ENCODE measurements at places on chromosomes 3 and 15.

DNA sequence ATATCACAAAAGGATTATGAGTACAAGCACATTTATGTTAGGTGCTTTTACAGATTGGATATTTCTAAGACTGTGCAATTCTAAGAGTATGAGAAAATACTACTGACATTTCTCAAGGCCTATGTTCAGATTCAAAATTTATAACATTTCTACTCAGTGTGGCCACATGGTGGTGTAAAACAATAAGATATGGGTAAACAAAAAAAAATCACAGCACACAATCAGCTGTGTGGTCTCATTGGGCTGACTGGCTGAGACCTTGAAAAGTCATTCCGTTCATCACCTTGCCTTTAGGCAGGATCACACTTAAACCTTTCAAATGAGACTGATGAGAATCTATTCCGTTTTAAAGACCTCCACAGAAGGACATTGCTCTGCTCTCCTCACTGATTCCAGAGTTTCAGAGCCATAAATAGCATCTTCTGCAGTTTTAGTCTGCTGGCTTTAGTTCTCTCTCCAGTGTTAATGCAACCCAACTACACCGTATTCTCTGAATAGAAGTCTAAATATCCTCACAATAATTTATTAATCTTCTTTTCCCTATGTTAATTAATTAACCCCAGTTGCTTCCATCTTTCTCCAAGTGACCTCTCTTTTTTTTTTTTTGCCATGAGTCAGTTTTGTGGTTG lies 158.2 kb downstream of the SPATA16 start:
- DNase-seq, result no peak

DNA sequence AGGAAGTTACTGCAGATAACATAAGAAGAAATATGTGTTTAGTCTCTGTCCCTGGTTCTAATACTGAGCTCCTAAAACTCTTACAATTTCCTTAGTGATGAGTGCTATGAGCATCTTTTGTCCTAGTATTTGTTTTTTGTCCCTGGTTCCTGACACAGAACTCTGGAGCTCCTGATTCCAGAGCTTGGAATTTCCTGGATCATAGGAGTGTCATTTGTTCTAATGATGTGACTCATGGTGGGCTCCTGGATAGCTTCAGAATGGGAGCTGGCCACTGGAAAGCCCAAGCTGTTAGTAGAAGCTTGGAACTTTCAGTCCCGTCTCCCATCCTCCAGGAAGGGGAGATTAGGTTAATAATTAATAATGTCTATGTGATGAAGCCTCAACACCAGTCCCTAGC lies 98.2 kb downstream of the CNTN6 start:
- DNase-seq, result no peak

- DNase-seq, result no peak
Measured at GRCh38 chr3:66198437-66199088, 22.2 kb upstream of the SLC25A26 start.

- no peak for DNase-seq
Measured at GRCh38 chr15:80906159-80906766, 83.4 kb downstream of the MESD start.

DNA sequence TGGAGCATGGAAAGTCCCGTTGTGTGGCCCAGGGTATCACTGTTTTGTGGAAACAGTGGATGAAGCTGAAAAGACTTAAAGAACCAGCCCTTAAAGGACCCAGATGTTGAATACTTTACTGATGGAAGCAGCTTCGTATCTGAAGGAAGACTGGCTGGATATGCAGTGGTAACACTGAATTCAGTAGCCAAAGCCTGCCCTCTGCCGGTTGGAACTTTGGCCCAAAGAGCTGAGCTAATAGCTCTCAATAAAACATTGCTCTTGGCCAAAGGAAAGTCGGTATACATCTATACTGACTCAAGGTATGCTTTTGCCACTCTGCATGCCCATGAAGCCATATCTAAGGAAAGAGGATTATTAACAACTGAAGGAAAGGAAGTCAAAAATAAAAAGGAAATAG lies 885.4 kb downstream of the PDCD6IP start:
- peak; percentile 63 for DNase-seq

- no peak for DNase-seq
Measured at GRCh38 chr3:128655531-128655930, 4.9 kb upstream of the RPN1 start.

DNA sequence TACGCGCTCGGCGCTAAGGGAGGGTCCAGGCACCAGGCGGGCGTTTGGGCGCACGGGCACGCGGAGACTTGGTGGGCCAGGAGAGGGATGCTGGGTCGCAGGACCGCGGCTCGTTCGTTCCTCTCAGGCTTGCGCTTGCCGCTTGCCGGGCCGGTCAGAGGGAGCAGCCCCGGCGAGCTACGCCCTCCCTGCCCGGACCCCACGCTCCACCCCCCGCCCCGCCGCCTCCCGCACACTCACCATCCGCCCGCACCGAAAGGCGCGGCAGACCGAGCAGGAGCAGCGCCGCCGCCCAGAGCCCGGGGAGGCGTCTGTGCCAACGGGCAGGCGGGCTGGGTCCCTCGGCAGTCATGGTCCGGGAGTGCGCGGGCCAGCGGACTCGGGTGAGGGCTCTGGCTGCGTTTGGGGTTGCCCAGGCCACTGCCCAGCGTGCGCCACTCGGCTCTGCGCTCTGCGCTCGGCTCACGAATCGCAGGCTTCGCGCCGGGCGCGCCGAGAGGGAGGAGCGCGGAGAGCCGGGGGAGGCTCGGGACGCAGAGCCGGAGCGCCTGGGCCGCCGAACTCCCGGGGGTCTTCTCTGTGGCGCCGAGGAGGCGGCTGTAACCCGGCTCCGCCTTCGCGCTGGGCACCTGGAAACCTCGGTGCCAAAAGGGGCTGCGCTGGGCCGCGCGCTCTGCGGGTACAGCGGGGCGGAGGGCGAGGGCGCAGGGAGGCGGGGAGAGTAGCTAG lies at the start of gene SUSD5:
Gene SUSD5 (minus strand): TSS at position 365 of the 729 bp plus-strand sequence. CDS start 13 bp downstream, at position 352.
- peak; percentile 10 for DNase-seq

GRCh38 chr15:44971036-44971435 lies 14.5 kb downstream of the TERB2 start:
- DNase-seq, result no peak

DNA sequence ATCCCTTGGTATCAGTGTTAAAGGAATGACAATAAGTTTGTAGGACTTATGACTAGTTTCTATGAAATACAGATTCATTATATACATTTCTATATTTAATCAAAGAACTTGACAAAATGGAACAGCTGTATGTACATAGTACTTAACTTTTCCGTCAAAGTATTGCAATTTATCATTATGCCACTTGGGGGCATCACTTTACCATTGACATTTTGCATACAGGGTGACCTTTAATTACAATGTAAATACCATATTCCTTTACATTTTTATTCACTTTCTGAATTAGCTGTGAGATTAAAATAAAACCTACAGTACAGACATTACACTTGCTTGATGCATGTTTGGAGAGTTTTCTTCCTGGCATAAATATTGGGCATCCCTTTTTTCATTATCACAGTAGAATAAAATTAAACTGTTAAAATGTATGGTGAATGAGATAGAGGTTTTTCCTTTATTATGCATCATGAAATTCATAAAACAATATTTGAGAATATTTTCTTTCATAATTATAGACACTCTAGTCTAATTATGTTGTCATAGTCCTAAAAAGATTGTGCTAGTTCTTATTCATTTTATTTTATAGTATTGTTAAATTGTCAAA lies 6.9 kb downstream of the NEK11 start:
- peak; percentile 68 for DNase-seq

DNA sequence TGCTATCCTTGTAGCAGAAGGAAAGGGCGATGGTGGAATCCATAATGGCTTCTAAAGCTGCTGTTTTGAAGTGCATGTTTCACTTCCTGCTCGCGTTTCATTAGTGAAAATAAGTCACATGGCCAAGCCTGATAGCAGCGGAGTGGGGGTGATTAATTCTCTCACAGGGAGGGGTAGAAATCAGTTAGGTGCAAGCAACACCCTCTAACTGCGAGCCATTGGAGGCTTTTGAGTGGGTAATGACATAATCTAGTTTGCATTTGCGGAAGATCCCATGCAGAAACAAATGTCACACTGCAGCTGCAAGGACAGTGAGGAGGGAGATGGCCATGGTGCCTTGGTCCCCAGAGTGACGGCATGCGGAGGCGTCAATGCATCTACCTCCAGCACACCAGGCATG lies 41.1 kb downstream of the CACNA2D3 start:
- no peak for DNase-seq

GRCh38 chr3:175270198-175270837 lies 411.2 kb downstream of the NAALADL2 start:
- no peak for DNase-seq

GRCh38 chr3:125037498-125038150 lies 18.2 kb downstream of the HEG1 start:
- DNase-seq, result no peak

DNA sequence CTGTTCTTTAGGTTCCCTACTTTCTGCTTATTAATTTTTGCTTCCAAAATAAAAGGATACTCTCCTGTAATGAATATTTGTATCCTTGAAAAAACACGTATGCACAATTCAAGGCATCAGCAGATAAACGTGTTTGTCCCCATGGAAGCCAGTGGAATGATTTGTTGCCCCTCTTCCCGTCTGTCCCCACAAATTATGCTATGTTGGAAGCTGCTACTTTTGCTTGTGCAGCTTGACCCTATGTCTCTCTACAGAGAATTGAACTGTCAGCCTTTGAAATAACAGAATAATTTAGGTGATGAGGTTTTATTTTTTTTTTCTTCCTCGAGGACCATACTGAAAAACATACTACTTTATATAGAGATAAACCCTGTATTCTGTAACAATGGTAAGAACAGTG lies 401.5 kb upstream of the GOLIM4 start:
- no peak for DNase-seq
